ENCODE measurements at places on chromosomes 3 and 15.

GRCh38 chr3:174153871-174154270 is 705.3 kb upstream of the NAALADL2 start:
- no peak for DNase-seq

DNA sequence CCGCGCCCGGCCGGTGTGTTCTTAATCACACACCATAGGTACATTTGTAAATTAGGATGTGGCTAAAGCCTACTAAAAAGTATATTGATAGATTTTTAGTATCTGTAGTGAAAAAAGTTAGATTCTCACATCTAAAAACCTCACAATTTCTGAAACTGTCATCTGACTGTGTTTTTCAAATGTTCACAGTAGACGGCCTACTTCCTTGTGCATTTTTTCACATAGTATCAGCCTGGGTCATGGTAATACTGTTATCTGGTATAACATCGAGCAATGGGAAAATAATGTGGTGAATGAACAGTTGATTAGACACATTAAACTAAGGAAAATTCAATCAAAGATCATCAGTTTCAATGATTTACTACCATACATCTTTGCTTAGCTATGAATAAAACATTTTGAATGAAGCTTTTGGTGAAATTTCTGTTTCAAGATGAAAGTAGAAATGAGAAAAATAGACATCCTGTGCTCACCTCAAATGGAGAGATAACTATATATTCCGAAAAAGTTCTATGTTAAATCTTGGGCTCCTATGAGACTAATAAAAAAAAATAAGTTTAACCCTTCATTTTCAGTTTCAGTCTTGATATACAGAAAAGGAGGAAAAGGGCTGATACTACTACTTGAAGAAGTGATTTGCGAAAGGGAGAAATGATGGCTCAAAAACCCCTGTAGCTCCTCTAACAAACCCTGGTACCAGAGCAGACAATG is 262.7 kb downstream of the ZBTB20 start:
- no peak for DNase-seq

GRCh38 chr15:29194866-29195265 is 74.8 kb downstream of the NSMCE3 start:
- DNase-seq = no peak

- DNase-seq = no peak
These were observed 10.3 kb downstream of the CXCR6 start for GRCh38 chr3:45953536-45953935.

- DNase-seq = peak; percentile 77
These were observed 27.2 kb upstream of the ZNF502 start for GRCh38 chr3:44685128-44685800.

DNA sequence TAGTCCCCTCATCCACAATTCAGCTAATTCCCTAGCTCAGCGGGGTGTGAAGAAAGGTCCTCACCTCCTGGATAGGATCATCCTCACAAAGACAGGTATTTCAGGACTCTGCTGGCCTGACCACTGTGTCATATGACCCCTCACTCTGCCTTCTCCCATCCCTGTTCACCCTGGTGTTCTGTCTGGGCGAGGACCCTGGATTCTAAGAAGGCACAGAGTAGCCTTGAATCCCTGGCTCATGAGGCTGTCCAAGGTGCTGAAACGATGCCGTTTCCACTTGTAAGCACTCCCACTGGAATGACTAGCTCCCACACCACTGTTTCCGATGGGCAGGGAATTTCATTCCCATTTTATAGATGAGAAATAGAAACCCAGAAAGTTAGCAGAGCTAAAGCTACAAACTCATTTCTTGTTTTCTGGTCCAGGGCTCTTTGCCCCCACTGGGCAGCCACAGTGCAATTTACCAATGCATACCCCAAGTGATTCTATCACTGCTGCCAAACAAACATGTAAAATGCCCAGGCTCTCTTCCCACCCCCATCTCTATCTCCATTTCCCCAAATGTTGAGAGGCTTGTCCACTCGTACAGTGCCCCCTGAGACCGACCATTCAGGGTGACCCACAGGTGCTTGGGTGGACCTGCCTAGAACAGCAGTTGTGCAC is 83.2 kb downstream of the RAB11A start:
- DNase-seq = no peak

DNA sequence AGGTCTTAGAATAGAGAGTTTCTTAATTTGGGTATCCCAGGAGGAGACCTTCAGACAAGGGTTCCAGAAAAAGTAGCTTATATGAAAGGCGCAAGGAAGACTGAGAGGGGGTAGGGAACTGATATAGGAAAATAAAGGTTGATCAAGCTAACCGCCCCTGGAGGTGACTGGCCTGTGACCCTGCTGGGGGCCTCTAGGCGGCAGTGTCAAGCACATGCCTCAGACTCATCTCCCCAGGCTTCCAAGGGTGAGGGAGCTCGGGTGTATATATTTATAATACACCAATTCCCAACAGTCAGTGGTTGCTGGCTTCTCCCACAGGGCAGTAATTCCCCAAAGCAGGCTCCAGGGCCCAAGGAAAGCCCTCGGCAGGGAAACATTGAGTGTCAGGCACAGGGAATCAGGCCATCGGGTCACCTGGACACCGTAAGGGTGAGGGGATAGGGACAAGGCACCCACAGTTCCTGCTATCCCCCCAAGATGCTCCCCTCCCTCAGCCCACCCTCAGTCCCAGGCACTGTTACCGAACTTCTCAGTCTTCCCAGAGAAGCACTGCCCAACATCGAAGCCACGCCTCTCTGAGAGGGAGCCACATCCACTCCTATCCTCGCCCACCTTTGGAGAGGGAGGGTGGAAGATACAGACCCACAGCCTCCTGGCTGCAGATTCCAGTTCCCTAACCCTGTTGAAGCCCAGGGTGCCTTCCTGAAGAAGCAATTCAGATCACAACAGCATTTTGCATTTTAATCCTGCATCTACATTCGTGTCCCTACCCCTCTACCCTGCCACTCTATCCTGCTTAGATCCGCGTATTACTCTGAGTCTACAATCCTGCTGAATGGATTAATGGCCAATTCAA is 19.5 kb upstream of the CAV3 start:
- peak; percentile 44 for DNase-seq

- DNase-seq = peak; percentile 67
These were observed 2.5 kb upstream of the MST1R start for GRCh38 chr3:49906073-49906743.

DNA sequence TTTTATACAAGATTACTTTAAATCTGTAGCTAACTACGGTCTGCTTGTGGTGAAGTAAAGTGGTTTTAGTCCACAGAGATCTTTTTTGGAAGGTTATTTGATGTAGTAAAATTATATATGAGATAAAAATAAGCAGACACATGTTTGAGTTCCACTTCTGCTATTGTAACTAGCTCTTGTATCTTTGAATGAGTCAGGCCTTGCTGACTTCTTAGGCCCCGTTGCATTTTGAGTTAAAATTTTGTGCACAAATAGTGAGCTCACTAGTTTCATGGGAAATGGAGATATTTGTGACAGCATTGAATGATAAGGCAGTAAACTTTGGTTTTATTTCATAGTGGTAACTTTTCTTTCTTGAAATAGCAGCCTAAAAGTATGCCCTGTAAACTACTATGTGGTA is 42.6 kb downstream of the ARIH1 start:
- no peak for DNase-seq
